ENCODE measurements at places on chromosomes 4 and X.

DNA sequence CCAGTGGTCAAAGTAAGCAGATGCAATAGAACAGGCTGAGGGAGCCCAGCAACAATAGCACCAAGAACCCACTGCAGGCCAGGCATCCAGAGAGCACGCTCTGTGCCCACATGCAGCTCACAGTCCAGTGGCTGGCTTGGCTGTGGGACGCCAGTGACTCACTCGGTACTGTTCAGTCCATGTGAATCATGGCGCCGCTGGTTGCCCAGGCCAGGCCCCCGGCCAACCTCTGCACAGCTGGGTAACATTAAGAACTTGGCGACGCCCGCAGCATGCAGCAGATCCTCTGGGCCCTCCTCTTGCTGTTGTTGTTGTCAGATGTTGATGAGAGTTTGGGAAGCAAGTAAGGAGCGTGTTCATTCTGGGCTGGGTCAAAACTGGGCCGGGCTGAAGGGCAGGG is 60.5 kb downstream of the MSX1 start:
- no peak for DNase-seq

DNA sequence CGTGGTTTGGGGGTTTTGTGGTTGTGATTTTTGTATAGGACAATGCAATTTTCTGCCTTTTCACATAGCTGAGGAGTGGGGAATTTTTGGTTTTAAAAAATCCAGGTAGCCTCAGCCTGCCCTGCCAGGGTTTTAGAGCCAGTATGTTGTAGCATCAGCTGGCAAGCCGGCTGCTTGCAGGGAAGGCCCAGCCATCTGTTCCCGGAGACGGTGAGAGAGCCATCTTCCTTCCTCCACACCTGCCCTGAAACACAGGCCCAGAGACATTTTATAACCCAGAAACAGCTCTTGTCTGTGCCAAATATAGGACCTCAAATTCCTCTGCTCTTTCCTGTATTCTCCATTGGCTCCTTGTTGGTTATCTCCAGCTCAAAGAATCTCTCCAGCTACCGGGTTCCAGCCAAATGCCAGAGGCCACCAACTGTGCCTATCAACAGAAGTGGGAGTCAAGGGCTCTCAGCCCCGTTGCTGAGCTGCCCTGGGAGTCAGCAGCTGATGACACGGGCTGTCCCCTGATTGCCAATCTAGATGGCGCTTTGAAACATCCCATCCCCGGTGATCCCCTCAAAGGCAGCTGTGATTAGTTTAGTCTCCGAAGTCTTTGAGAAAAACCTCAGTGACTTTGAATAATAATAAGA is 595.2 kb downstream of the MID1IP1 start:
- DNase-seq, result no peak

DNA sequence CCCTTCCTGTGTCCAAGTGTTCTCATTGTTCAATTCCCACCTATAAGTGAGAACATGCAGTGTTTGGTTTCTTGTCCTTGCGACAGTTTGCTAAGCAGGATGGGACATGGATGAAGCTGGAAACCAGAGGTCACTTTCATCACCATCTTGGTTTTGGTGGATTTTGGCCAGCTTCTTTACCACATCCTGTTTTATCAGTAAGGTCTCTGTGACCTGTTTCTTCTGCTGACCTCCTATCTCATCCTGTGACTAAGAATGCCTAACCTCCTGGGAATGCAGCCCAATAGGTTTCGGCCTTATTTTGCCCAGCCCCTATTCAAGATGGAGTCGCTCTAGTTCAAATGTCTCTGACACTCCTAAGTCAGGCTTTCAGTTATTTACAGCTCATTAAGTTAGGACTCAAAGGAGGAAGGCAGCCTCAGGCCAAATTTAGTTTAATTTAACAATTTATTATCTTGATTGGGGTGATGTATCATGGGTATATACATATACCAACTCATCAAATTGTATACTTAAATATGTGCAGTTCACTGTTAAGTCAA is 169.9 kb upstream of the NDP start:
- DNase-seq, result no peak

- no peak for DNase-seq
Observed at GRCh38 chrX:130095249-130096030, 14.9 kb downstream of the ELF4 start.

GRCh38 chr4:73702796-73703287 is 37.5 kb upstream of the CXCL8 start:
- no peak for DNase-seq

GRCh38 chrX:153569475-153569874 is 29.5 kb downstream of the CCNQ start:
- no peak for DNase-seq

GRCh38 chr4:152680988-152681603 is 1.3 kb upstream of the TMEM154 start:
- DNase-seq, result no peak

- DNase-seq, result no peak
Observed at GRCh38 chr4:172813359-172813923, 355.2 kb upstream of the GALNT7 start.

DNA sequence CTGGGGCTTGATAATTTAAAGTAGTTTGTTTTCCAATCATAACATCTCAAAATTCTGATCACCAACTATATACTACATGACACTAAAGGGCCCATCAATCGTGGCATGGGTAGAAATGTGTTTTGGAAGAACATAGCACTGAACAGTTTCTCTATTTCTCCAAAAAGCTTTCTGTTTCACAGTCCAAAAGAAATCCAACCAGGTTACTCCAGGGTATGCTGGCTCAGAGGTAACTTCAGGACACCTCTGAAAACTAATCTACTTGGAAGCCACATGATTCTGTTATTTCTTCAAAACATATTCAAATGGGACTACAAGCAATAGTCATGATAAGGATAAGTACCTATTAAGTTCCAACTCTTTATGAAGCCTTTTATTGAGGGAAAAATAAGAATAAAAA is 8.3 kb downstream of the PHKA1 start:
- no peak for DNase-seq

DNA sequence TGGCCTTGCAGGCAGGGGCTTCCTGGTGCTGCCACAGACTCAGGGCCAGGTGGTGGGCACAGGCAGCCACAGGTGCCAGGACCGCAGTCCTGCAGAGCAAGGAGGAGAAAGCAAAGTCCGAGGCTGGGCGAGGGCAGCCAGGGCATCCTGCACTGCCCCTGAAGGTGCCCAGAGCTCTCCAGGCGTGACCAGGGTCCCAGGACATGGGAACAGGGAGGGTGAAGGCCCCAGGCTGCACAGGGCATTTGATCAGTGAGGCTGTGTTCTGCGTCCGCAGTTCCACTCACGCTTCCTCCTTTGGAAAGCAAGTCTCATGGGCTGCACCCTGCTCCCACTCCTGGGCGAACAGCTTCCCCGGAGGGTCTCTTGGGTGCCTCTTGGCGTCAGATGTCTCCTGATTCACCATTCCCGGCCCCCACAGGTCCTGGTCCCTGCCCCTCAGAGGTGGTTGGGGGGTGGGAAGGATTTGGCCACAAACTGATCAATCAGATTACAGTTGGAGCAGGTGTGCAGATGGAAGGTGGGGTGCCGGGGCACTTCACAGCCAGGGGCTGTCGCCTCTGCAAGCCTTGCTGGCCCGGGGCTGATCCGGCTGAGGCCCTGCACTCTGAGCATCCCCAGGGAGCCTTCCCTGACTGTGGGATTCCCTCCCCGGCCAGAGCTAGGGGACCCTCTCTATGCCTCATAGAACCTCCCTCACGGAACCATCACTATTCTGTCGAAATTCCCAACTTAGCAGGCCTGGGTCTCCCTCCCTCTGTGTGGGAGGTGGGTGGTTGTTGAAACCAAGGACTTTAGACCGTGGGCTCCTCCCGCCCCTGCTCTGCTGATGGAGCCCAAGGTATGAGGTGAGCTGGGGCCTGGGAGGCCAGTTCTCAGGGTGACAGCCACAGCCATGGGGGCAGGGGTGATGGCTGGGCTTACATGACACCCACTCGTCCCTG is 3.3 kb downstream of the SH3TC1 start:
- DNase-seq, result no peak

GRCh38 chr4:86091201-86091600 is 268.7 kb downstream of the MAPK10 start:
- DNase-seq, result no peak
